Retina (tissue), 1 donor: ENCODE measurements at places on chromosomes 7 and 10.

GRCh38 chr7:136359333-136359903 is 382.3 kb upstream of the MTPN start:
- DNase-seq, result no peak

- no peak for DNase-seq
These were observed 7.1 kb downstream of the NUDT1 start for GRCh38 chr7:2248984-2249694.

DNA sequence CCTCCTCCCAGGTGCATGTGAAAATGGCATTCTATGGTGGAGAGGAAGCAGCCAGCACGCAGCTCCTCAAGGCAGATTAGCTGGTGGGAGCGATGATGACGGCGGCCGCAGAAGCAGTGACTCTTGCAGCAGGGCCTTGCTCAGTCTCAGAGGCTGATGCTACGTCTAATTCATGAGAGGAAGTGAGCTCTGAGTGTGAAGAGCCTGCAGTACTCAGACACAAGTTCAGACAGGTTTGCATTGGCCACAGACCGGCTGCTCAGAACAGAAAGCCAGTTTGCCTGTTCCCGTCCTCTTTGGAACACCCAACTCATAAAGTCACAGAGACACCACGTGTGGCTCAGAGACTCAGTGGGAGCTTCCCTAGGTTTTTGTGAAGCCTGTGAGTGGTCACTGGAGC is 136.5 kb downstream of the ADARB2 start:
- DNase-seq, result no peak

- DNase-seq, result no peak
These were observed 15.5 kb downstream of the ENTPD7 start for GRCh38 chr10:99674762-99675161.

DNA sequence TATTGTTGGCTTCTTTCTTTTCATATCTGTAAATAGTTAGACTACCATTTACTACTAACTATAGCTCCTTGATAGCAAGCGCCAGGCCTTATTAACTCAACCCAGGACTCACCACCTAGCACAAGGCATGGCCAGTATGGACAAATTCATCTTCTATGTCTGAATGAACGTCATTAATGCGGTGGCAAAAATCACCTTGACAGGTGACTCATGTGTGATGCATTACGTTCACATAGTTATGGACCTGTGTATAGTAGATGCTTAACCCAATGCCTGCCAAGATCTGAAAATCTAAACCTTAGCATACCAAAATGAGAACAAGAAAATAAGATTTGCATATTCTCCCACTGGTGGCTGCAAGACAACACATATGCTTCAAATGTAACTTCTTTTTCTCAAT is 300.8 kb downstream of the PARD3 start:
- DNase-seq, result no peak
